Stimulated activated CD8-positive, alpha-beta memory T cell treated with anti-CD3 and anti-CD28 coated beads, Interleukin-15, amount 100 ng/mL, for 48 hours (primary cell): ENCODE measurements at places on chromosomes 16 and 17.
A peak's percentile ranks its signal among the peaks of the same experiment; 100 is the strongest.

DNA sequence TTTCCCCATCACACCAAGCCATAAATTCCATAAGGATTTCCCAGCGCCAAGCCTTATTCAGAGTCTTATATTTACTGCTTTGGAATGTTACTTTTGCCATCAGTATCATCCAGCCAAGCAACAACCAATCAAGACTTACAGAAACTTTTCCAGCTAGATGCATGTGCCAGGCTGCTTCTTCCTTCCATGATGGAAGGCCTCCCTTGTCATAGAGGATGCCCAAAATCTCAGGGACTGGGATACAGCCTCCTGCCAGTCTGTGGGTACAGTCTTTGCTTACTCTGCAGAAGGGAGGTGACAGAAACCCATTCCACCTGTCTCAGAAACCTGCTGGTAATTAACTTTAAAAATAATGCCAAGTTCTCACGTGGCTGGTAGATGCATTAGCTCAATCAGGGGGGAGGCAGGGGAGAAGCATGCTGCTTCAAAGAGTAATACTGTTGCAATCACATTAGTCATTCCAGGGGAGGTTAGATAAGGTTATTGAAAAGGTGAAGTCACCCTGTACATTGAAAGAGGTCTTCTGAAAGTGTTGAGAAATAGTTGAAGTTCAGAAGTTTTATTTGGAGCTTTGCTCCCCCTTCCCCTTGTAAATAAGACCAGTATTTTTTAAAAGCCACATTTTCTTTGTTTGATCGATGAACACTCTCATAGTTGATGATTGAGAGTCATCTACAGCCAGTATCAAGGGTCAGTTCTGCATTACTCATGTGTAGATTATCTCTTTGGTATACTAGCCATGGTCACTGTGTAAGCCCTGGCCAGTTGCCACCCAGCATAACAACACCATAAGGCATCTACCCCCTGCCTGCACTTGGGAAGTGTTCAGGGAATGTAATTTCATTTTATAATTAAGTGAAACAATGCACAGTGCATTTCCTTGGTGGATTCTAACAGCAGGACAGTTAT is 22.2 kb downstream of the HLF start:
- DNase-seq = no peak

- no peak for DNase-seq
Observed at GRCh38 chr16:87086156-87086555, 231.0 kb downstream of the C16orf95 start.

DNA sequence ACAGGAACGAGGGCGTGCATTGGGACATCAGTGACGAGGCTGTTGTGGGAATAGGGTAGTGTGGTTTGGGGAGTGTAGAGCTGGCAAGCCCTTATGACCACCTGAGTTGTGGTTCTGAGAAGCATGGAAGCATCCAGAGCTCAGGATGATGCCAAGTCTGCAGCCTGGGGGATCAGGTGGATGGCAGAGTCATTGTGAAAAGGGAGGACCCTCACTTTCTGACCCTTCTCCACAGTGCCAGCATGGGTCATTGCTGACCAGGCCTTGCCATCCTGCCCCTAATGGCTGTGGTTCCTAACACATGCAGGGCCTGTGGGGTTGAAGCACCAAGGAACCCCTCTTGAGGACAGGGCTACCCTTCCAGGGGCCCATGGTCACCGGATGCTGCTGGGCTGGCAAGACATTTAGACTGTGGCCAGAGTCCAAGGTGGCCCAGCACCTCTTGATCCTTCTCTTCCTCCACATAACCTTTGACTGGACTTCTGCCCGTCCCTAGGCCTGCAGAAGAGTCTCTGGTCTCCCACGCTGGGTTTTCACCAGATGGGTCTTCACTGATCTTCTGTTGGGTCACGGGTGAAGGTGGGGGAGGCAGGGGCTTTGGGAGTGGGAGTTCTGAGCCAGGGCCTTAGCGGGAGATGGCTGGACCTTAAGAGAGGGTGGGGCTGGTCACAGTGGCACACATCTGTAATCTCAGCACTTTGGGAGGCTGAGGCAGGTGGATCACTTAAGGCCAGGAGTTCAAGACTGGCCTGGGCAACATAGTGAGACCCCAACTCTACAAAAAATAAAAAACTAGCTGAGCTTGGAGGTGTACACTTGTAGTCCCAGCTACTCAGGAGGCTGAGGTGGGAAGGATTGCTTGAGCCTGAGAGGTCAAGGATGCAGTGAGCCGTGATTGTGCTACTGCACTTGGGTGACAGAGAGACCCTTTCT is 2.0 kb upstream of the PLA2G15 start:
- no peak for DNase-seq

DNA sequence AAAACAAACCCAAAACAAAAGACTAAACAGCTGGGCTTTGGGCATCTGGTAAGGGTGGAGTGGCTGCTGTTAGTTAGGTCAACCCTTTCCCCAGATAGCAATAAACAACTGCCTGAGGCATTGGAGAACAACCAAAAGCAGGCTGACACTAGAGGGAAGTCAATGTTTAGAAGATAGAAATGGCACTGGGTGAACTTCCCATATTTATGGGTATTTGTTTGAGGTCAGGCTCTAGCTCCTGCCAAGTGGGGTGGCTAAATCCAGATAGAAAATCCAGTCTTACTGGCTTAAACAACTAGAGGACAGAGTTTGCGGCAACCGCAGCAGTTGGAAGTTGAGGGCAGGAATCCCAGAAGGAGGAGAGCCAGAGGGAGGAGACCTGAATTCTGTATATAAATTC is 79.4 kb downstream of the SDK2 start:
- DNase-seq = no peak

- DNase-seq = no peak
Observed at GRCh38 chr17:37276475-37276874, 99.3 kb upstream of the C17orf78 start.

DNA sequence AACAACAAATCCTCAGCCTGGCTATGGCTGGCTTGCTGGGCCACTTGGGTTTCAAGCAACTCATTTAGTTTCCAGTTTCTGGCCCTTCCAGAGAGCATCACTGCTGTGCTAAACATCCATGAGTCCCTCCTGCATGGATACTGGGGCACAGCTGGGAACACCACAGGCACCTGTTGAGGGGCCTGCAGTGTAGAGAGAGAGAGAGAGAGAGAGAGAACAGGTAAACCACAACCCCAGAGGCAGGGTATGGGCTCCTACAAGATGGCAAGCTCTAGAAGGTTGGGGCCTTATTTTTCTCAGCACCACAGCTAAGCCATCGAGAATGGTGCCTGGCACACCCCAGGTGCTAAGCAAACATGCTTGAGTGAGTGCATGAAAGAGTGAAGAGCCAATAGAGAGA is 120.3 kb downstream of the RBFOX3 start:
- no peak for DNase-seq

DNA sequence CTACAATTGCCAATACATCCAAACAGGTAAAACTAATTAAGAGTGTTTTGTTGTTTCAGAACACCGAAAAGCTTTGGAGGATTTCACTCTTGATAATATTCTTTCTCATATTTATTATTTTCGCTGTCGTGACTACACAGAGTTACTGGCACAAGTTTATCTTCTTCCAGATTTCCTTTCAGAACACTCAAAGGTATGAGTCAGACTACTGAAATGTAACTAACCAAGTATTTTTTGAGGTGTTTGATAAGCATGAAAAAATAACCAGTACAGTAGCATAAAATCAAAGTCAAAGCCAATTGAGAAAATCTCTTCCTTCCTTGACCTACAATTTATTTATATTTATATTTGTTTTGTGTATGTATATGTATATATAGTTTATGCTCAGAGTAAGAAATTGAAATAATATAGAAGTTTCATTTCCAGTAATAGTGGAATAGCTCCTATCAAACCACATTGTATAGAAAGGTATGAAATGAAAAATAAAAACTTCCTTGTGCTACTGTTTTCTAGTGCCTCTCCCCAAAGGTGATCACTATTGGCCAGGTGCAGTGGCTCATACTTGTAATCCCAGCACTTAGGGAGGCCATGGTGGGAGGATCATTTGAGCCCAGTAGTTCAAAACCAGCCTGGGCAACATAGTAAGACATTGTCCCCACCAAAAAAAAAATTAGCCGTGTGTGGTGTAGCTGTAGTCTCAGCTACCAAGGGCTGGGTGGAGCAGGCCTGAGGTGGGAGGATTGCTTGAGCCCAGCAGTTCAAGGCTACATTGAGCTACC is 10.9 kb downstream of the RAD51C start:
- no peak for DNase-seq

DNA sequence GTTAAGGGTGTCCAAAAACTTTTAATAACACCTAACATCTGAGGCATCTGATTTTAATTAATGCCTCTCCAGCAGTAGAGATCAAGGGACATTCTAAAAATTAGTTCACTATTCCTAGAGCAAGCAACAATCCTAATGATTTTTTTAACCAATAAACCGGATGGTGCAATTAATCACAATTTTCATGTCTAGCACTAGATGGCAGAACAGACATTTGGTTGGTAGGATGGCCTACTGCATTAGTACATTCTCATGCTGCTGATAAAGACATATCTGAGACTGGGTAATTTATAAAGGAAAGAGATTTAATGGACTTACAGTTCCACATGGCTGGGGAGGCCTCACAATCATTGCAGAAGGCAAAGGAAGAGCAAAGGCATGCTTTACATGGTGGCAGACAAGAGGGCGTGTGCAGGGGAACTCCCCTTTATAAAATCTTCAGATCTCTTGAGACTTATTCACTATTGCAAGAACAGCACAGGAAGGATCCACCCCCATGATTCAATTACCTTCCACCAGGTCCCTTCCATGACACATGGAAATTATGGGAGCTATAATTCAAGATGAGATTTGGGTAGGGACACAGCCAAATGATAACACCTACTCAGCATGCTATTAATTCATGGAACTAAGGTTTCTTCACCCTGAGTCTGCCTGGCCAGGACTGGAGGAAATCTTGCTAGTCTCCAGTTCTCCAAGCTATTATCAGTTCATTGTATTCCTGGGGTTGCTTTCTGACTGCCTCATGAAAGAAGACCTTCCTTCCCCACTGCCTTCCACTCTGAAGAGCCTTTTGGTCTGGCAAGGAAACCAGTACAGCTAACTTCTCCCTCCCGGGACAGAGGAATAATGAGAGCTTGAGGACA is 24.8 kb downstream of the HS3ST3A1 start:
- DNase-seq = no peak

- peak; percentile 49 for DNase-seq
Observed at GRCh38 chr16:53372992-53373871, 61.0 kb upstream of the RBL2 start.

GRCh38 chr17:46974086-46974485 is 5.0 kb downstream of the RPRML start:
- DNase-seq = no peak

DNA sequence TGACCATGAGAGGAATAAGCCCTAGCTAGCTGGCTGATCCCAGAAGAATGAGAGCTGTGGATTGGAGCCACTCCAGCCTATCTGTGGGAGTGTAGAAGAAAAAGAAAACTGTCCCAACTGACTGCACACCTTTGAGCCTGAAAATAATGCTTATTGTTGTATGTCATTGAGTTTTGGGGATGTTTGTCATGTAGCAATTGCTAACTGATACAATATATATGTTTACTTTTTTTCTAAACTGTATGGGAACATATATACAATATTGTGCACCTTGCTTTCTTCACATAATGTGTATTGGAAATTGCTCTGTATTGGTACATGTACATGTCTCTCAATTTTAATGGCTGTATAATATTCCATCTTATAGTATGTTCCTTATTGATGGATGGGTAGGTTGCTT is 124.0 kb upstream of the NLRP1 start:
- DNase-seq = no peak

DNA sequence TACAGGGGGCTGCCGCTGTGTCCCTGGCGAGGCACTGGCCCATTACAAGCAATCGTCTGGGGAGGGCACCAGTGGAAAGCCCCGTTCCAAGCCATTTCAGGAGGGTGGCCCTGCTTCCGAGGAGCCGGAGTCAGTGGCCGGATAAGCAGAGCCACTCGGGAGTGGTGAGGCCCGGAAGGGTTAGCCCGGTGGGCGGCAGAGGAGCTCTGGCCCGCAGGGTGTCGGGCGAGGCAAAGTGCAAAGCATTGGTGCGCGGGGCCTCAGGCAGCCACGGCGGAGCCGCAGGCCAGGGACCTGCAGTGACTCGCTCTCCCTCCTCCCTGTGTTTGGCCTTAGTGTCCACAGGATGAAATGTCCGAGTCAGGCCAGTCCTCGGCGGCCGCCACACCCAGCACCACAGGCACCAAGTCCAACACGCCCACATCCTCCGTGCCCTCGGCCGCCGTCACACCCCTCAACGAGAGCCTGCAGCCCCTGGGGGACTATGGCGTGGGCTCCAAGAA is 24.6 kb downstream of the NME3 start:
- DNase-seq = no peak
